Activated CD4-positive, alpha-beta T cell treated with anti-CD3 and anti-CD28 coated beads, Interleukin-2, amount 10 ng/mL, durations not matched to agents 7 days and 5 days (primary cell): ENCODE measurements at places on chromosomes 12 and 14. TPM values are rescaled to one million over a fixed set of nuclear protein-coding genes. Genes with fewer than 3 reads are reported as not detected.

DNA sequence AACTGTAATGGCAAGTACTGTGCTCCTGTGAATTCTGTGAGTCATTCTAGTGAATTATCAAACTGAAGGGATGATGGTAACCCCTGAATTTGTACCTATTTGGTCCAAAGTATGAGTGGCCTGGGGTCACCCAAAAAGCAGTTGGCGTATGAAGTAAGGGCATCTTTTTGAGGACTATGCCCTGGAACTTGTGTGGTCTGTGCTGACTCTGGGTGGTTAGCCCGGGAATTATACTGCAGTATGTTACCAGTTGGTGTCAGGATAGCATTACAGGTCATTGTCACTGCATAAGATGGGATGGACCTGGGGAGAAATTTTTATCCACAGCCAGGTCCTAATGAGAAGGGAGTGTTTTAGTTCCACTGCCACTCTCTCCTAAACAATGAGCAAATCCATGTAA lies 174.7 kb downstream of the SSPN start:
- no peak for DNase-seq

DNA sequence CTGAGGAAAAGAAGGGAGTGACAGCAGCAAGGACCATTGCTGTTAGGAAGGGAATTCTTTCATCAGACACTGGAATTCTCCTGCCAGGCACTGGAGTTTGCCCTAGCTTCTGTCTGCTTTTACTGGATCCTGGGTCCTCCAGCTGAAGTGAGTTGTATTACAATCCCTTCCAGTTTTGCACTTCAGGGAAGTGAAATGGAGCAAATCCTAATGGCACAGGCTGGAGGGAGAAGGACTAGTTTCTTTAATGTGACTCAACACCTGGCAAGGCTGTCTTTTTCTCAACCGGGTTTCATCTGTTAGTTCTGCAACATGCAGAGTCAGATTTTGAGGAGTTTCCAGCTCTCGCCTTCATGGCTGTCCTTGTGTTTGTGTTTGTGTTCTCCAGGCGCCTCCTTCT lies 45.8 kb downstream of the ETV6 start:
- DNase-seq, result no peak

GRCh38 chr14:101199028-101199770 lies 295.7 kb upstream of the RTL1 start:
- no peak for DNase-seq

DNA sequence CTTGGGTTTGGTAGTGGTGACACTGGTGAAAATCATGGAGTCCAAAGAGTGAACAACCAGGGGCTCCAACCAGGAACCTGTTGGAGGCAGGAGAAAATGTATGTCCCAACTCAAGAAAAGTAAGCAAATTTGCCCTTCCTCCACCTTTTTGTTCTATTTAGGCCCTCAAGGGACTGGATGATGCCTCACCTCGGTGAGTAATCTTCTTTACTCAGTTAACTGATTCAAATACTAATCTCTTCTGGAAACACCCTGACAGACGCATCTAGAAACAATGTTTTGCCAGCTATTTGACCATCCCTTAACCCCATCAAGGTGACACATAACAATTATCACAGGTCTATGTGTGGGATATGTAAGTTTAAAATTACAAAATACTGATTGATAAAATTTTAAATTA lies 272.4 kb upstream of the FOXG1 start:
- DNase-seq, result no peak

GRCh38 chr14:22178333-22178839 lies 410.6 kb downstream of the DAD1 start:
- no peak for DNase-seq

GRCh38 chr12:43653289-43653915 lies 101.4 kb upstream of the ADAMTS20 start:
- no peak for DNase-seq

- DNase-seq, result peak; percentile 51
Observed at GRCh38 chr12:92398565-92399309, 253.1 kb upstream of the BTG1 start.

DNA sequence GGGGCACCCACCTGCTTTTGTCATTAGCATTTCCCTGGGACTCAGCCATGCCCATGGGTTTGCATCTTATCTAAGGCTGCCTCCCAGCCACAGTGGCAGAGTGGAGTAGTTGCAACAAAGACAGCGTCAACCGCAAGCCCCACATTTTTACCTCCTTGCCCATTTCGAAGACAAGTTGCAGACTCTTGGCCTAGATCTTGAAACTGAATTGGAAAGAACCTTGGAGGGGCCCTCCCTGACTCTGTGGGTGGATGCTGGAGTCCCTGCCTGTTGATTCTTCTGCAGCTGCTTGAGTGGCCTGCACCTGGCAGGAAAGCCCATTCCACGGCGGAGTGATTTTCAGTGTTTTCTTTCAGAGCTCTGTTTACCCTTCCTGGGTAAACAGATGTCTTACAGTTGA lies 309.0 kb downstream of the VRK1 start:
- no peak for DNase-seq

DNA sequence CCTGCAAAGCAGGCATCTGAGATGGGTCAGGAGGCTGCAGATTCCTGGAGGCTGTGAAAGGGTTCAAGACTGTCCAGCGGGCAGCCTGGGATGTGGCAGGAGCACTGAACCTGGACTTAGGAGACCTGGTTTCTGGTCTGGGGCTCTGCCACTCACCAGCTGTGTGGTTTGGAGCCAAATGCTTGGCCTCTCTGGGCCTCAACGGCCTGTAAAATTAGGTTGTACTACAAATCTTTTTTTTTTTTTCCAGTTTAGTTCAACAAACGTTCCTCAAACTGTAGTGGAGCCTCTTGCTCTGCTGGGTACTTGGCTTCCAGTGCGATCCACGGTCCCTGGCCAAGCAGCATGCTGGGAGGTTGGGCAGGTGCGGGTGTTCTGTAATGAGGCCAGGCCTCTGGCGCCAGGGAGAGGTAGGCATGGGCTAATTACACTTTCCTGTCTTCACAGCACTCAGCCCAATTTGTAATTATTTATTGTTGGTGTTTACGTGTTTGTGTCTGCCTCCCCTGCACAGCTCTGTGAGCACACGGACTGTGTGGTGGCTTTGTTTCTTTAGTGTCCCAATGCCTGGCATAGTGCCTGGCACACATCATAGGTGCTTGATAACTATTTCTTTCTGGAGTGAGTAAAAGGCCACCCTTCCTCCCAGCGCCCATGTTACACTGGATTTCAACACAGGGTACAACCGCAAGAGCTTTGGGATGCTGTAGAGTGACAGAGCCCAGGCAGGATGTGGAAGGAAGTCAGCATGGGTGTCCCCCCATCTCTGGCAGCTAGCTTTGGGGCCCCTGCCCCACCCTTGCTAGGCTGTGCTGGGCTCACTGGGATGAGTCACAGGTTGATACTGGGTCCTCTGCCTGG lies 5.8 kb upstream of the KRT80 start:
- DNase-seq, result no peak

GRCh38 chr12:49297695-49298060 lies 2.7 kb downstream of the PRPH start:
- no peak for DNase-seq

GRCh38 chr12:69459477-69459876 lies 10.7 kb upstream of the FRS2 start:
- DNase-seq, result no peak

- no peak for DNase-seq
Observed at GRCh38 chr12:6120796-6121473, 3.5 kb downstream of the VWF start.

DNA sequence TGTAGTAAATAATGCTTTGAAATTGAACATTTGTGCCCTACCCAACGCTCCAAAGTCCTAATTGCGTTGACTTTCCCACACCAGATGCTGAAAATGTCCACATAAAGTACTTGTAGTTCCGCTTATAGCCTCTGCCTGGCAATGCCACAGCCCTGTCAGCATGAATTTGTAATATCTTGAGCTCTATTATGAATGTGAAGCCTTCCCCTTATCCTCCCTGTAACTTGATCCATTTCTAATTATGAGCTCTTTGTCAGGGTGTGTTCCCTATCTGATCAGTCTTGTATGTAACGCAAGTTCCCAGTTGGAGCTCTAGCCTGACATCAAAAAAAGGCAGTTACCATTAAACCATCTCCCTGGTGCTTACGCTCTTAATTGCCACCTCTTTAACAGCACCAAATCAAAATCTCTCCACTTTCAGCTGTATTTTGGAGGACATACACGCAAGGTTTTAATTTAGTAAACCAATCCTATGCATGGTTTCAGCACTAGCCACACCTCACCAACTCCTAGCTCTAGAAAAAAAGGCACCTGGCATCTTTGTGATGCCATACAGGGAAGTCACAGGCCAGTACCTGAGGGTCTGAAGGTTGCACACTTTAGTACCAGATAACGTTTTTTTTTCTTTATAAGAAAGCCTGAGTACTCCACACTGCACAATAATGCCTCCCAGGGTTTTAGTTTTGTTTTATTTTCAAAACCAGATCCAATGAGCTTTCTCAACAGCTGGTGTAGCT lies 69.3 kb downstream of the EEA1 start:
- DNase-seq, result no peak

DNA sequence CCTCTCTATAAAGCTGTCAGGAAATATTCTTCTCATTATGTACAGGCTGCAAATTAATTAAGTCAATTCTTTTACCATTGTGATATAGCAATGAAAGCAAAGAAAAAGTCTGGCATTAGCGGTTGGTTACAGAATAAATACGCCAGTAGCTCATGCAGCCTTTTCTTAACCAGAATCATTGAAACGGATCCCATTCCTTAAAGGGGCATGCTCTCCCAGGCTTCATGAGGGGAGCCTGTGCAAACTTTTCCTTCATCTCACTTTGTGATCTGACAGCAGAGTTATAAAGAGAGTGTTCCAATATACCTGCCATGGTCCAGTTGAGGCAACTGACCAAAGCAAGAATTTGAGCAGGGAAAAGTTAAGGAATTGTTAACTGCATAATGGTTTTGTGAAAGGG lies 337.7 kb downstream of the EMP1 start:
- DNase-seq, result no peak

GRCh38 chr14:52878469-52878868 lies 72.4 kb downstream of the FERMT2 start:
- no peak for DNase-seq

- DNase-seq, result no peak
Observed at GRCh38 chr14:24150993-24151392, 3.7 kb downstream of the RNF31 start.

DNA sequence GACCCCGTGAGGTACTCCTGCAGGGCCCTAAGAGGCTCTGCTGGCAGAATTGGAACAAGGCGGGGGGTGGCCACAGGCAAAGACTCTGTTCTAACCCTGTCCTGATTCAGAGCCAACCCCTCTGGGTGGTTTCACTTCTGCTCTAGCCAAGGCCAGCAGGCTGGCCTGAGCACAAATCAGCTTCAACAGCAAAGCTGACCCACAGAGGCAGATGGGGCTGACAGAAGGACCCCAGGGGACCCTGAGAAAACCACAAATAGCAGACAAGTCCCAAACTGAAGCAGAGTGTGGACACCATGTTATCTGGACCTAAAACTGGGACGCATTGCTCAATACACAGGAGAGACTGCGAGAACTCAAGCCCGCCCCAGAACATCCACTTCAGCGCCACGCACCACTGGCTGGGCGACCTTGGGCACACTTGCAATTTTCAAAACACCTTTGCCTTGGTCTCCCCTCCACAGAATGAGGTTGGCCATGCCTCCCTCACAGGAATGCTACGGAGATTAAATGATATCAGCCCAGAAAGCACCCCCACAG lies 76.4 kb upstream of the DICER1 start:
- no peak for DNase-seq

DNA sequence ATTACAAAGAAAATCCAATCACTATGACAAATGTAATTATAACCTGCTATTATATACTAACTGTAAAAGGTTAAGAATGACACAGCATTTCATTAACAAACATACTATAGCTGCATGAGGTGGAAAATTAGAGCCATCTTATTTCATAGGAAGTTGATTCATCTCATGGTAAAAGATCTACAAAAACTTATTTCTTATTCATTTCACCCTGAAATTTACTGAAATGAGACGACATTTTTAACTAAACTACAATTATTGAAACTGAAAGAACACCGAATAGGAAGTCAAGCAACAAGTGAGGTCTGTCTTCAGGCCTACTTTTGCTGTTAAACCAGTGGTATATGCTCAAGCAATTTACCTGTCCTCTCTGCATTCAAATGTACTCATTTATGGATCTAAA lies 87.2 kb downstream of the CEP83 start:
- DNase-seq, result no peak

GRCh38 chr12:84056-84455 lies 17.5 kb downstream of the IQSEC3 start:
- DNase-seq, result no peak

DNA sequence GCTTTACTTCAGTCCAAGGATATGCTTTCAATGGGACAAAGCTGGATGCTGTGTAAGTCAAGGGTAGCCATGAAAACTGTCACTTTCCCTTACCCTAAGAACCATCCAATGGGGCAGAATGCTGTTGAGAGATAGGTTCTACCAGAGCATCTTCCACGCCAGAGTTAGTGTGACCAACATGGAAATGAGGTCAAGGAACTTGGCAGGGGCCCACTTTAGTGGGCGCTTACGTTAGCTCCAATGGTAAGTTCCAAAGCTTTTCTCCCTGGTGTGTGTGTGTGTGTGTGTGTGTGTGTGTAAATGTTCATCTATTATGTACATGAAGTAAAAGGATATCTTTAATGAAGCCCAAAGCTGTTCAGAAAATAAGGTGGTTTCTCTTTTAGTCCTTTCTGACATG lies 124.1 kb downstream of the GTF2A1 start:
- DNase-seq, result no peak

- DNase-seq, result no peak
Observed at GRCh38 chr12:127223731-127224130, 1043.2 kb upstream of the TMEM132C start.

GRCh38 chr12:54383041-54383609 lies 1.4 kb downstream of the ZNF385A start:
- DNase-seq, result no peak

DNA sequence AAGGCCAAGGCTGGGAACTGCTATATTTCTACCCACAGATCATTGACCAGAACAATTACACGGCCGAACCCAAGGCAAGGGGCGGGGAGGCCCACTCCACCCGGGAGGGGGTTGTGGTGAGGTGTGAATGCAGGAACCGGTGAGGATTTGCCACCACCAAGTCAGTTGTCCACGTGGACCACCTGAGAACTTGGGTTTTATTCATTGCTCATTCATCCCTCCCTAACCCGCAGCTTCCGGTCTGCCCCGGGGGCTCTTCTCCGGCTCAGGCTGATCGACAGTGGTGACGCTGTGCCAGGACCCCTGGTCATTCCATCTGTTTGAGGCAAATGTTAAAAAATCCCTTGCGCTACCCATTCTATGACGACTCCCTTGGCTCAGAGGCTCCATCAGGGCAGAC lies 127.7 kb upstream of the RTL1 start:
- DNase-seq, result no peak

ITGB7 gene
- 621 TPM for total RNA-seq

SLC2A14 gene
- 0.12 TPM for total RNA-seq

MBIP gene
- total RNA-seq, result 27.7 TPM

TAS2R42 gene
- not detected for total RNA-seq

OTOGL gene
- not detected for total RNA-seq

BCL2L14 gene
- total RNA-seq, result 8.0 TPM
